Posterior vena cava (tissue), 2 donors: ENCODE measurements at places on chromosomes 2 and 18. TPM values are rescaled to one million over a fixed set of nuclear protein-coding genes. Genes with fewer than 3 reads are reported as not detected.

The SERPINB2 gene
- 0.46 TPM for total RNA-seq

The CYP27C1 gene
- total RNA-seq = 0.88 TPM

The COLEC11 gene
- 0.71 TPM for total RNA-seq

The MTX2 gene
- 20.1 TPM for total RNA-seq

The COL4A4 gene
- total RNA-seq = 0.93 TPM
